ENCODE measurements at places on chromosomes 11 and 22. TPM values are rescaled to one million over a fixed set of nuclear protein-coding genes. Genes with fewer than 3 reads are reported as not detected.

DNA sequence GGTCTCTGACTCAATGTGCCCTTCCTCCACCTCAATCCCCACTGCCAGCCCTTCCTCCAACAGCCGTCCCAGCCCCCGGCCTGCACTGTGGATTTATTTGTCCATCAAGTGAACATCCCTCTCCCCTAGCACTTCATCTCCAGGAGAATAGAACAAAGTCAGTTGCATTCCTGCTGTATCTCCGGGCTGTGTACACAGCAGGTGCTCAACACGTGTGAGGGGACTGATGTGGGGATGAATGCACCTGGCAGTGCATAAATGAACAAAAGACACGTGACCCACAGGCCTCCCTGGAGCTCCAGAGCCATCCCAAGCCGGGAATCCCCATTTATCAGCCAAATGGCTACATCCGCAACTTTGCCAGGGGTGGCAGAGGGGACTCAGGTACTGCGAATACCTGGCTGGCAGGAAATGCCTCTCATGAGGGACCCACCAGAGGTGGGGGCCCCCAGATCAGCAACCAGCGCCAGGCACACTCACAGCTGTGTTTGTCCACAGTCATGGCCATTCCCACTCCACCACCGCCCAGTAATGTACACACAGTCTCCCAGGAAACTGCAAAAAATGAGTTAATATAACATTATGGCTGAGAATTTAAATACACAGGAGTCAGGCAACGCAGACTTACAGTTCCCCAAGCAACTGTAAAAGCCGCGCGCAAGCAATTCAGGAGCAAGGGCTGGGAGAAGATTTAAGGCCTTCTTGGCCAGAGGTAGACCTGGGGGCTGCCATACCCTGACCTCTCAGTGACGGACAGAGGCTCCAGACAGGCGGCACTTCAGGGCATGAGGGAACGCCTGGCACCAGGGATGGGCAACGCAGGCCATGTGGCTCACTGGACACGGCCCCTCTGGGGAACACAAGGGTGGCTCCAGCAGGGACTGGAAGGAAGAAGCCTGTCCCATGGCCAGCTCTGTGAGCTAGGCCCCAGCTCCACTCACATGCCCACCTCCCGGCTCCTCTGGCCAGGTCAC, 50.3 kb upstream of the TCF20 start:
- no peak for DNase-seq

- no peak for DNase-seq
Measured at GRCh38 chr11:112780351-112781087, 180.7 kb upstream of the NCAM1 start.

GRCh38 chr11:15557457-15558230, 442.9 kb downstream of the INSC start:
- DNase-seq: no peak

DNA sequence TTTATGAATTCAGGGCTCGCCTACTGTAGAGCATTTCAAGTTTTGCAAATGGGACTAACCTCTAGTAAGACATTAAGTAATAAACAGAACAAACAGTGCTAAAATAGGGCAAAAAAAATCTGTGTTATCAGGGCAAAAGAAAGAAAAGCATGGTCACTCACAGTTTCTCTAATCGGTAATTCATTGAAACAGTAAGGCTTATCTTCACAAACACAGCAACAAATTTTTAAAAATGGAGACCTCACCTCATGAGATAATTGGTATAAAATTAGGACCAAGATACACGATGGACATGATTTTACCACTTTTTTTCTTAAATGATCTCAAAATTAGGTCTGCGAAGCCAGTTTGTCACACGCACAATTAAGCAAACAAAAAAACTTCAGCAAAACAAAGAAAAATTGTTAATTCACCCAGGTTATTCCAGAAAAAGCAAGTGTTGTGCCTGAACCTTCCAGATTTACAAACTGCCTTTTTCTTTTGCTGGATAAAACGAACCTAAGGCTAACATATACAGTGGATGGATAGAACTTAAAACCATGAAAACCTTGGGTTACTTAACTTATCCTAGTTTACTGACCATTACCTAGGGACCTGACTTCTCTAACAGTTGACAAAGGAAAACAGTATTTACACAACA, 1.4 kb downstream of the TMEM123 start:
- DNase-seq: no peak

DNA sequence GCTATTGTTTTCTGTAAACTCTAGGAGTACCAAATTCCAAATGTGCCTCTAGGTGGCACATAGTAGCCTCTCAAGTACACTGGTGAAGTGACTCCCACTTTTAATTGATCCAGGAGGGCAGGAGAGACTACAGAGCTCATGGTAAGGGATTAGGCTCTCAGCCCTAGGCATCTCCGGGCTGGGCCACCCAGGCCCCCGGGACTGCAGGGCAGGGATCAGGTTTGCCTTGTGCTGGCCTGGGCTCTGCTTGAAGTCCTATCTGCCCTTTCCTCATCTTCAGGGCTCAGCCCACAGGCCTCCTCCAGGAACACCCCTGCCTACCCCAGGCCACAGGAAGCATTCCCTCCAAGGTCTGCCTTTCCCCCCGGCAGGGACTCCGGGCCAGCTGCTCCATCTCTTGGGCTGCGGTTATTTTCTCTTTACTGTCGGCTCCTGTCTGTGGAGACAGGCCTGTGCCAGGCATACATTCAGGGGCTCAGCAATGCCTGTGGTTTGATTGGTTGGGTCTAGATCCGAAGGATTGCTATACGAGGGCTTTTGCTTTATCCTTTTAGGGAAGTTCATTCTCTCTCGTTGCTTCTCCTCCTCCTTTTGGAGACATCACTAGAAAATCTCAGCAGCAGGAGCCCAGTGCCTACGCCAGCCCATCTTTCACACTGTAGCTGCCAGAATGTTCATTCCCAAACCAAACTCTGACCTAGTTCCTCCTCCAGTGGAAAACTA, 32.8 kb downstream of the PARVA start:
- DNase-seq: no peak

DNA sequence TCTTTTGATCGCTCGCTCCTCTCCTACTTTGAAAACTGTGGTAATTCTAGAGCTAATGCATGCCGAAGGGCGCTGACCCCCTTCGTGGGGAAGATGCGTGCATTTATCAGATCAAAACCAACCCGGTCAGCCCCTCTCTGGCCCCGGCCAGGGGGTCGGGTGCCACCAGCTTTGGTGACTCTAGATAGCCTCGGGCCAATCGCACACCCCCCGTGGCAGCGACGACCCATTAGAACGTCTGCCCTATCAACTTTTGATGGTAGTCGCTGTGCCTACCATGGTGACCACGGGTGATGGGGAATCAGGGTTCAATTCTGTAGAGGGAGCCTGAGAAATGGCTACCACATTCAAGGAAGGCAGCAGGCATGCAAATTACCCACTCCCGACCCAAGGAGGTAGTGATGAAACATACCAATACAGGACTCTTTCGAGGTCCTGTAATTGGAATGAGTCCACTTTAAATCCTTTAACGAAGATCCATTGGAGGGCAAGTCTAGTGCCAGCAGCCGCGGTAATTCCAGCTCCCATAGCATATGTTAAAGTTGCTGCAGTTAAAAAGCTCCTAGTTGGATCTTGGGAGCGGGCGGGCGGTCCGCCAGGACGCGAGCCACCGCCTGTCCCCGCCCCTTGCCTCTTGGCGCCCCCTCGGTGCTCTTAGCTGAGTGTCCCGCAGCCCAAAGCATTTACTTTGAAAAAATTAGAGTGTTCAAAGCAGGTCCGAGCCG, 3898.2 kb upstream of the OR11H1 start:
- DNase-seq: no peak

- DNase-seq: no peak
Measured at GRCh38 chr11:45832811-45833441, 14.3 kb upstream of the CRY2 start.

GRCh38 chr11:81870066-81870412, 863.6 kb downstream of the FAM181B start:
- peak; percentile 10 for DNase-seq

GRCh38 chr11:23502826-23503225, 642.6 kb upstream of the CCDC179 start:
- no peak for DNase-seq

DNA sequence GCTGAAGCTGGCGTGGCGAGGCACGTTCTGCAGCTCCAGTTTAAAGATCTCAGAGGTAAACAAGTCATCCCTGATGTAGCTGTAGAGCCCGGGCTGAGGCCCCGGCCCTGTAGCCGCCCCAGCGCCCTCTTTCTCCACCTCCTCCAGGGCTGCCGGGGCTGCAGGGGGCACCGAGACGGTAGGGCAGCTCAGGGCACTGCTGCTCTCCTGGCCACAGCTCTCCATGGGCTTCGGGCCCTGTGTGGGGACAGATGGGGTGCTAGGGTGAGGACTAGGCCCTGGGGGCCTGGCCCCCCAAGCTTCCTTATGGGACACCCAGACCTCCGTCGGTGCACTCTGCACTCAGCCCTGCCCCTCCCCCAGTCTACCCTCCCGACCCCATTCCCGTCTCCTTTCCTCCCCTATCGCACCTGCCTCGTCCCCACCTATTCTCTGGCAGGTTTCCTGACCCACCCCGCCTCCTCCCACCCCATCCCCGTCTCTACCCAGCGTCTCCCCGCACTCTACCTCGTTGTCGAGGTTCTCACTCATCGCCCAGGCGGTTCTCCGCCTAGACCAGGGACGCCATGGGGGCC, 559 bp downstream of the RANBP1 start:
- no peak for DNase-seq

GRCh38 chr11:3191586-3192324, 26.6 kb upstream of the OSBPL5 start:
- DNase-seq: no peak

- peak; percentile 35 for DNase-seq
Measured at GRCh38 chr11:11332141-11332710, 20.8 kb downstream of the CSNK2A3 start.

DNA sequence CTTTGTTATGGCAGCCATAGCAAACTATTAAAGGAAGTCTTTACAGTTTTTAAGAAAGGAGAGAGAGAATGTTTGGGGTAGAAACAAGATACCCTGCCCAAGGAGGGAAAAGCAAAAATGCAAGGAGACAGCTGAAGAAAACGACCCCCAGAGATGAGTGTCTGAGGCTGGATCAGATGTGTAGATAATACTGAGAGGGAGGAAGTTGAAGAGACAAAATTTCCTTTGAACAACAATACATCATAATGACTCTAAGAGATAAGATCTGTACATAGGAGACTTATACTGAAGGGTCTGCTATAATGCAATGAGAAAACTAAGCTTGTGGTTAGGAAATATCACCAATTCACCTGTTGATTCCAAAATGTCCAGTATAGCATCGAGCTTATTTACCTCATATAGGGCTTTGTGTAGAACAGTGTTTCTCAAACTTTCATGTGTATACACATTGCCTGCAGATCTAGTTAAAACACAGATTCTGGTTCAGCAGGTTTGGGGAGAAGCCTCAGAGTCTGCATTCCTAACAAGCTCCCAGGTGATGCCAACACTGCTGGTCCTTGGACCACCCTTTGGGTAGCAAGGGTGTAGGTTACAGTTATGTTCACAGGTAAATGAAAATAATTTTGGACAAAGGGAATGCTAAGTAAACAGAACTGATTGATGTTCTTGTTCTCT, 5.8 kb upstream of the CEP295 start:
- DNase-seq: no peak

DNA sequence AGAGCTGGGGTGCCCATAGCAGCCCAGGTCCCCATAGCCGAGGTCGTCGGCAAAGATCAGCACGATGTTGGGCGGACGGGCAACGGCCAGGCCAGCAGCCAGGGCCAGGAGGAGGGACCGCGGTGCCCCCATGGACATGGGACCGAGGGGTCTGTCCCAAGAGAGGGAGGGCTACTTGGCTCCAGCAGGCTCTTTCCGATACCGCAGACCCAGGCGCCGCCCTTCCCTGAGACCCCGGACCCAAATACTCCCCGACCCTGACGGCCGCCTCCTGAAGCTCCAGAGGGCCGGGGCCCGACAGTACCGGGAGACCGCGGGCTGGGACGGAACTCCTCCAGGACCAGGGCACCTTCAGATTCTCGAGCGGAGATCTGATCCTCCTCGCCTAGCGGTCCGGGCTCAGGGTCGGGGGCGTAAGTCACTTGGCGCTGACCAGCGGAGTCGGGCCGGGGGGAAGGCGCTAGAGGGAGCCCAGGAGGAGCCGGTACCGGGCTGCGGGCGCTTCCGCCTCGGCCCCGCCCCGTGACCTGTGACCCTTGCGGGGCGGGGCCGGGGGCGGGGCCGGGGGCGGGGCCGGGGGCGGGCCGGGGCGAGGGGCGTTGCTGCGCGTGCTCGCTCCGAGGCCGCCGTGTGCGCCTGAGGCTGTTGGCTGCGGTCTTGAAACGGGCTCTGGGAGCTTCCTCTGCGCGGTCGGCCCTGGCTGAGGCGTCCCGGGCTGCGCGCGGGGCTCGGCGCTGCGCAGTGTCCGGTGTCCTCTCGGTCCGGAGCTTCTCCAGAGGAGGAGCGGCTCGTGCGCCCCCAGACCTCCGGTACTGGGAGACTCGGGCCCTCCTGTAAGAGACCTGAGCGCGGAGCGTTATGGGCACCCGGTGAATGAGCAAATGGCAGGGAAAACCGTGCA, at the start of gene ARSA:
ARSA (minus strand) TSS at position 511 of the 901 bp plus-strand sequence; CDS start at position 138, 373 bp downstream.
- DNase-seq: peak; percentile 44

- no peak for DNase-seq
Measured at GRCh38 chr11:29314211-29314610, 702.6 kb downstream of the KCNA4 start.

- DNase-seq: peak; percentile 86
Measured at GRCh38 chr11:67357831-67358670, 4.7 kb upstream of the POLD4 start.

DNA sequence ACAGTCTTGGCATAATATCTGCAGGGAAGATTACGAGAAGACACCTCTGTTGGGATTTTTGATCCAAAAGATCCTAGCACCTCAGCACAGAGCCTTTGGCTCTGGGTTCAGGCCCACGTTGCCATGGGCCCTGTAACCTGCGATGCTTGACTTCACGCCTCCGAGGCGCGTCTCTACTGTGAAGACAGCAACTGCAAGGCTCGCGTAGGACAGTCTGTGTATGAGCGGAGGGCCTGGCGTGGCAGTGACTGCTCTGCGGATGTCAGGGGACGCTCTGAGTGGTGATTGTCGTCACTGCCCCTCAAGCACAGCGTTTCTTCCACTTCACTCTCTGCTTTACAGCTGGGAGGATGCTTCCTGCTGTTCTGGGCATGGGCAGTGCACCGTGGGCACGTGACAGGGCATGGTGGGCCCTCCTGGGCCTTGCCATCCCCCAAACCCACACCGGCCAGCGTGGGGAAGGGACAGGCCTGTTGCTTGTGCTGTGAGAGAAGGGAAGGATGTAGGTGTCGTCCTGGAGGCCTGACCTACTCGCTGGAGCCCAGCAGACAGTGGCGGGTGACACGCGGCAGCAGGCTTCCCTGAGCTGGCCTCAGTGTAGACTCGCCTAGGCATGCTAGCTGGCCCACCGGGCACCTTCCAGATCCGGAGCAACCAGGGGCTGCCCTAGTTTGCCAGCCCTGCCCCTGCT, 26.5 kb downstream of the GLB1L2 start:
- no peak for DNase-seq

- peak; percentile 26 for DNase-seq
Measured at GRCh38 chr11:15232496-15232895, 117.8 kb downstream of the INSC start.

The OR52H1 gene
- total RNA-seq: 0.10 TPM

The GAS2 gene
- total RNA-seq: 4.4 TPM

The LIF gene
- 84.0 TPM for total RNA-seq

The FEN1 gene
- total RNA-seq: 35.6 TPM

The KRTAP5-2 gene
- total RNA-seq: not detected

The YPEL4 gene
- 0.35 TPM for total RNA-seq

The CCDC73 gene
- 0.30 TPM for total RNA-seq

The TRIM48 gene
- not detected for total RNA-seq

Measured in renal cortical epithelial cell (primary cell).